ENCODE measurements at places on chromosomes 1 and 21.

DNA sequence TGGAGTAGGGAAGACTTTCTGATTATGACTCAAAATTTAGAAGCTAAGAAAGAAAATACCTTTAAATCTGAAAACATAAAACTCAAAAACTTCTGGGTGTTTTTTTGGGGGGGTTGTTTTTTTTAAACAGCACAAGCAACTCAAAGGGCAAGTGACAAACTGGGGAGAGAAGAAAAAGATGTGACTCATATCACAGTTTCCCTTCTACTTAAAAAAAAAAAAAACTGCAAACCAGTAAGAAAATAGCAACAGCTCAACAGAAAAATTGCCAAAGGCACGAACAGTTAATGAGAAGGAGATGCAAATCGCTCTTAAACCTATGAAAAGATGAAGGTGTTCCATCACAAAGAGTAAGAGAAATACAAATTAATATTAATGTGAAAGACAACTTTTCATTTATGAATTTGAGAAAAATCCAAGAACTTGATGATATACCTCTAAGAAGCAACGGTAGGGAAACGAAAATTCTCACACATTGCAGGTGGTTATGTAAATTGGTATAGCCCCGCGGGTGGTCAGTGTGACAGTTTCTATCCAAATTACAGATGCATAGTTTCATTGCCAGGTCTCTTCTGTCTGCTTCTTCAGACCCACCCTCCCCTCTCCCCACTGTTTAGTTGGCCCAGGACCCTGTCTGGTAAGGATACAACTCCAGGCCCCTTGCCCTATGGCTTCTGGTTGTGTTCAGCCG lies 9.0 kb downstream of the IFNAR2 start:
- DNase-seq = no peak

DNA sequence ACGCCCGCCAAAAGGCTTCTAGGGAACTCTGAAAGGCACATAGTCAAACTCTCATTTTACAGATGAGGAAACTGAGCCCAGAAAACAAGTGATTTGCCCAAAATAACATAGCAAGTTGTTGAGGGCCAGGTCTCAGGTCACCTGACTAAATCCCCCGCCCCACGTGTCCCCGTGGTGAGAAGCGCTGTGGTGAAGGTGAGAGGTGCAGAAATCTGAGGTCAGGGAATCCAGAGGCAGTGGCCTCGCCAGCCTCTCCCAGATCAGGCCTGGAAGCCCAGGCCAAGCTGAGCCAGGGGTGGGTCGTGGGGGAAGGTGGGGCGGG lies 5.1 kb downstream of the HDGF start:
- no peak for DNase-seq

- no peak for DNase-seq
Measured at GRCh38 chr1:192747301-192747700, 61.5 kb upstream of the RGS2 start.

GRCh38 chr1:209154912-209155311 lies 428.6 kb upstream of the CAMK1G start:
- DNase-seq = no peak

GRCh38 chr1:3067671-3068563 lies 1.1 kb upstream of the PRDM16 start:
- DNase-seq = no peak

GRCh38 chr1:159587461-159587951 lies at the start of gene APCS:
Gene APCS (plus strand): TSS chr1:159587826. CDS start chr1:159587922, 96 bp downstream.
- DNase-seq = no peak

DNA sequence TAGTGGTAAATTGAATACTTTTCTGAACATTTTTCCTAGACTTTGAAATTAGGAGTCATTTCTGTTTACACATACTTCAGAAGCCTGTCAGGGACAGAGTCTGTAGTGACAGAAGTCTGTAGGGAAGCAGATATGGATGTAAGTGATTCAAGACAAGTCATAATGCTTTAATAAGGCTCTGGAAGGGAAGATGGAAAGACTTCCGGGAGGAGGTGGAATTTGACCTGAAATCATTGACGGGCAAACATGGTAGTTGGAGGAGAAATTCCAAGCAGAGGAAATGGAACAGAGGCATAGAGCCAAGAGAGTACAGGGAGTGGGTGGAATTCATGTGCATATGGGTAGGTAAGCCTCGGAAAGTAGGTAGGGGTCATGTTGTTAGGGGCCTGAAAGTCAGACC lies 22.5 kb downstream of the CAMTA1 start:
- DNase-seq = no peak

DNA sequence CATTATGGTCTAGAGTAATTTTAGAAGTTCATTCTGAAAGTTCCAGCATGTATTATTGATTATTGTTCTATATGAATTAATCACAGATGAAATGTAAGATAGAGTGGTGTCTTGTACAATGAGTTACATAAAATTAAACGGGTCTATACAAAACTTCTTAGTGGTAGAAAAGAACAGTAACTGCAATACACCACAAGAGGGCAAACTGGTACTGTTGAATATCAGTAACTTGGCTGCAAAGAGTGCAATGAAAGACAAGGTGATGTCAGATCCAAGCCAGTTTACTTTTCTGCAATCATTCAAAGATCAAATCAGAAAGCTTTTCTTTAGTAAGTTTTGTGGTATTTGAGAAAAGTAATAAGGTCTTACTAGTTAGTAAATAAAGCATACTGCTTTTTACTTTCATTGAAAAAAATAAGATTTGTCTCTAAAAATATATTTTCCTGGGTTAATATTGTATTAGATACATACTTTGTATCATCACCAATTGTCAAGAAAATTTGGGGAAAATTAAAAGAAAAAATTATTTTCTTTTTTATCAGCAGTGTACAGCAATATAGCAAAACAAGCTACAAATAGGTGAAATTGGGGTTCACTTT lies 66.4 kb upstream of the BTG3 start:
- peak; percentile 46 for DNase-seq

- DNase-seq = no peak
Measured at GRCh38 chr1:6495540-6496364, 4.3 kb upstream of the PLEKHG5 start.

GRCh38 chr1:219339466-219339865 lies 165.8 kb downstream of the LYPLAL1 start:
- no peak for DNase-seq

DNA sequence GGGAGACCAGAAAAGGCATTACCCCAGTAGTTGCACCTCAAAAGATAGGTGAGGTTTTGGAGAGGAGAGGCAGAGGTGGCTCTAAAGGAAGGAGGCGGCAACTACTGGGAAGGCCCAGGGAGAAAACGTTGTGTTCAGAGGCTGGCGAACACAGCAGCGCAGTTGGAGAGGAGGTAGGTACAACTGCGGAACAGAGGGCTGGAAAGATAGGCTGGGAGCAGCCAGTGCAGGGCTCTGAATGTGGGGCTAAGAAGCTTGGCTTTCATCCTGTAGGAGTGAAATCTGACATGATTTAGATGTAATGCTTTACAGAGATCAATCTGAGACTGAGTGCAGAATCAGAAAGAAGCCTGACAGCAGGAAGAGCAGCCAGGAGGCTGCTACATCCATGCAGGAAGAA lies 13.0 kb downstream of the RIMS3 start:
- no peak for DNase-seq

GRCh38 chr1:32903991-32904785 lies 3.0 kb upstream of the TMEM54 start:
- DNase-seq = no peak

GRCh38 chr1:213409971-213410370 lies 358.9 kb downstream of the RPS6KC1 start:
- DNase-seq = no peak

DNA sequence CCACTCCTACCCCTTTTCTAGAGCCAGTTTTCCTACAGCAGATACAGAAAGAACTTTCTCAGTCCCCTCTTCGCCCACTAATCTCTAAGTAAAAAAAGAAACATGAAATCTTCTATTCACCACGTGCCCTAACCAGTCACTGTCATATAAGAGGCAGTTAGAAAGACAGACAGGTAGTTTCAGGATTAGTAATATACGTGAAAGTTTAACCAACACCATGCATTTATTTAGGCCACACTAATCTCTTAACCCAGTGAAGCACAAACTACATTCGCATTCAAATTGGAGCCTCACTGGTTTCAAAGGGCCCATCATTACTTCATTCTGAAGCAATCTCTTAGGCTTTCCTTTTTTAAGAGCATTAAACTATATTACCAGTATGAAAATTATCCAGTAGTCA lies 10.1 kb downstream of the GPATCH2 start:
- DNase-seq = no peak

DNA sequence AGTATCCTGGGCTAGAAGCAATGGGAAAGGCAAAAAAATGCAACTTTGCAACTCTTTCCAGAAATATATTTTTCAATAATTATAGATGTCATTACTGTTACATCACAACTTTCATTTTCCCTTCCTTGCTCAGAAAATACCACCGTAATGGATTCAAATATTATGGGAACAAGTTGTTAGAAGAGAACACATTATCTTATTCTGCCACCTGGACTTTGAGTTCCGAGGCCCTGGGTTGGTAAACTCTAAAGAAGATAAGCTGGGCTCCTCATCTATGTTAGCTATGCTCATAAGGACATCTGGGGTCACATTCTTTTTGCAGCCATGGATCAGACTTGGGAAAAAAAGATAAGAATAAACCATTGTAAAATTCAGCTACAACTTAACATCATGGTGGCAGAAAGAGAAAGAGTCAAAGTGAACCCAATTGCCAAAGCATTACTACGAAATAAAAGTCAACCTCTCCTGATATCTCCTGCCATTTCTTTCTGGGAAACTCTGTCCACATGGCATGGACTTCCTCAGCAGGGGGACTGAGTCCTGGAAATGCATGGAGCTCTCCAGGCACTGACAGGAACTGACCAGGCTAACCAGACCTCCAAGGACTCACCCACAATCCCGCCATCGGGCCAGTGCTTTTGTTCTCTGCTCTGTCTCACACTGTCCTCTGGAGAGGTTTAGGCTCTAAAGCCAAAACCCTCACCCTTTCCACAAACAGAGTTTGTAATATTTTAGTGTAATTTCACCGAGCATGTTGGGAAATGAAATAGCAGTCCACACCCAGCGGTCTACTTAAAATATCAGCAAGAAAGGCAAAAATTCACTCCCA lies 499.1 kb upstream of the RUNX1 start:
- DNase-seq = no peak

GRCh38 chr1:166858726-166859419 lies 17.2 kb downstream of the TADA1 start:
- no peak for DNase-seq

GRCh38 chr1:233620065-233620464 lies 6.2 kb downstream of the KCNK1 start:
- DNase-seq = no peak

DNA sequence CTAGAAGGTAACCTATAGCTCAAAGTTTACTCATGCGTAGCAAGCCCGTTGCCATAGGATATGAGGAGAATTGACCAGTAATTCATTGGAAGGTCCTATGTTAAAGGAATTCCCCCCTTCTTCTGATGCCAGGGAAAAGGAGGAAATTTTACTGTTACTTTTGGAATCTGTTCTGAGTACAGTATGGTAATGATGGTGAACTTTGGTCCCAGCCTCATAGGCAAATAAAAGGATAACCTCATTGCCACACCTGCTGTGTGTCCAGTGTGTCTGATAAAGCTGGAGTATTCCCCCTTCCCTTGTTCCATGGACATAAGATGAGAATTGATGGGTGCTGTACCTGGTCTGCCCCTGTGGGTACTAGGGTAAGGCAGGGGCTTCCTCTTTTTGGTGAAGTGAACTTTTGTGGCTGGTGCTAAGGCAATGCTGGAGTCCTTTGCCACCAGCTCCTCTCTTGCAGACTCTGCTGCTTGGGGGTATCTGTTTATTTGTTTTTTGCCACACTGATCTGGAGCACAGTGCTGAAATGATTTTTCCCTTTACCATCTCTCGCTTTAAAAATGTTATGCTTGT lies 22.2 kb downstream of the MPZ start:
- DNase-seq = no peak

GRCh38 chr1:223216074-223216473 lies 73.0 kb upstream of the TLR5 start:
- no peak for DNase-seq

- no peak for DNase-seq
Measured at GRCh38 chr1:6614019-6614928, 743 bp downstream of the PHF13 start.

GRCh38 chr1:47710329-47711071 lies 272.7 kb downstream of the FOXD2 start:
- peak; percentile 54 for DNase-seq

- DNase-seq = no peak
Measured at GRCh38 chr1:70667494-70668170, 256.6 kb downstream of the CTH start.

GRCh38 chr1:228798035-228798434 lies 62.8 kb downstream of the RHOU start:
- no peak for DNase-seq

- no peak for DNase-seq
Measured at GRCh38 chr1:94395231-94395630, 23.0 kb upstream of the ABCD3 start.

- DNase-seq = no peak
Measured at GRCh38 chr1:98931128-98931835, 73.4 kb downstream of the PLPPR5 start.

GRCh38 chr21:35395728-35396127 lies 346.6 kb upstream of the RUNX1 start:
- DNase-seq = no peak

Measured in NCI-H1436 (cell line).